PC-9 (cell line): ENCODE measurements at places on chromosomes 6 and 20. TPM values are rescaled to one million over a fixed set of nuclear protein-coding genes. Genes with fewer than 3 reads are reported as not detected.

Gene CYP39A1
- total RNA-seq = 2.9 and 5.6 TPM in 2 replicates

Gene CLPSL2
- total RNA-seq = 0.76 TPM in 1 of 2 replicates, not detected in the other

Gene EFCAB8
- 1.1 TPM in 1 of 2 replicates, not detected in the other for total RNA-seq

Gene KCNK5
- 11.9 and 14.3 TPM in 2 replicates for total RNA-seq

Gene LINC00237
- not detected in 2 replicates for total RNA-seq

Gene ULBP3
- total RNA-seq = 3.8 and 4.2 TPM in 2 replicates

Gene SLC16A10
- total RNA-seq = 1.7 and 2.5 TPM in 2 replicates

Gene IP6K3
- total RNA-seq = not detected in 2 replicates

Gene ZSCAN12
- 10.9 and 11.2 TPM in 2 replicates for total RNA-seq

Gene NOP56
- total RNA-seq = 194 and 210 TPM in 2 replicates

Gene TMEM242
- total RNA-seq = 8.1 and 8.7 TPM in 2 replicates

Gene DEFB128
- total RNA-seq = not detected in 2 replicates

Gene TRIM31
- total RNA-seq = not detected in 2 replicates

Gene PXDC1
- total RNA-seq = 29.3 and 30.8 TPM in 2 replicates

Gene BICRAL
- total RNA-seq = 8.5 and 12.9 TPM in 2 replicates

Gene GNMT
- total RNA-seq = 0.57 TPM in 1 of 2 replicates, not detected in the other

Gene BFSP1
- 10.4 and 13.8 TPM in 2 replicates for total RNA-seq

Gene PTK6
- total RNA-seq = 12.9 and 13.3 TPM in 2 replicates

Gene GUCA1A
- total RNA-seq = not detected in 2 replicates

Gene CALHM6
- not detected in 2 replicates for total RNA-seq
